Activated T-helper 9 cell treated with anti-CD3 and anti-CD28 coated beads, Interleukin-2, amount 50 U/mL, for 16 hours (primary cell): ENCODE measurements at places on chromosomes 3 and 15.

DNA sequence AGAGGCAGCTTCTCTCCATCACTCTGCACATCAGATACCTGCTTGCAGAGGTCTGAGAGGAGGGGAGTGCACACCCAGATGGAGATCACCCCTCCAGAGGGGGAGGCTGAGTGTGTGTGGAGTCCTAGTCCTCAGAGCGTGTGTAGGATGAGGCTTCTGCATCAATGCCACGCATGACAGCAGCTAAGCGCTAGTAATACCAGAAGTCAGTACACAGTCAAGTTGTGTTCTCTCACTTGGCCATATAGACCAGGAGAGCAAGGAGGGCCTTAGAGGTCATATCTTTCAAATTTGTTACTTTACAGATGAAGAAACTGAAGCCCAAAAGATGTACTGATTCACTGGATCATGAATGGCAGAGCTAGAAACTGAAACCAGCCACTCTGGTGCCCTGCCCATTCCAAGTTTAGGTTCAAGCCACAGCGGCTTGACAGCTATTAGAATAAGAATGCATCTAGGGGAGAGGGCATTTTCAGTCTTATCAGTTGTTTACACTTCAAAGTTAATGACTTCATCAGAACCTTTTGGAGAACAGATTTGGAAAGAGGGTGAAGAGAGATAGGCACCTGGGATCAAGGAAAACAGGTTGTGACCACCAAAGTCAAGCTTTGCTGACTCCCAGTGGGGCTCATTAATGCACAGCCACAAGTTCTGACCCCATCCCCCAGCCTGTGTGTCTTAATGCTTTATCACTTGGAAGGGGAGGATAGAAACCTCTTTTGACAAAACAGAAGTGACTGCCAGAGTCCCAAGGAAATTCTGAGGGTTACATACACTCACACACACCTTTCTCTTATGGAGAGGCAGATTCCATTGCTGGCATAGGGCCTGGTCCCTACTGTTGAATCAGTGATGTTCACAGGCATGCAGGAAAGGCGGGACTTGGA is 310.3 kb downstream of the CHST2 start:
- DNase-seq = no peak

- DNase-seq = no peak
Observed at GRCh38 chr15:57611938-57612337, 20.2 kb downstream of the MYZAP start.

GRCh38 chr15:72559781-72560180 is 85.7 kb downstream of the ARIH1 start:
- DNase-seq = no peak

GRCh38 chr3:123081718-123082369 is 15.0 kb downstream of the PDIA5 start:
- DNase-seq = no peak

- DNase-seq = no peak
Observed at GRCh38 chr3:188041895-188042294, 112.1 kb upstream of the LPP start.
